WERI-Rb-1 (cell line): ENCODE measurements at places on chromosomes 13 and 19.

DNA sequence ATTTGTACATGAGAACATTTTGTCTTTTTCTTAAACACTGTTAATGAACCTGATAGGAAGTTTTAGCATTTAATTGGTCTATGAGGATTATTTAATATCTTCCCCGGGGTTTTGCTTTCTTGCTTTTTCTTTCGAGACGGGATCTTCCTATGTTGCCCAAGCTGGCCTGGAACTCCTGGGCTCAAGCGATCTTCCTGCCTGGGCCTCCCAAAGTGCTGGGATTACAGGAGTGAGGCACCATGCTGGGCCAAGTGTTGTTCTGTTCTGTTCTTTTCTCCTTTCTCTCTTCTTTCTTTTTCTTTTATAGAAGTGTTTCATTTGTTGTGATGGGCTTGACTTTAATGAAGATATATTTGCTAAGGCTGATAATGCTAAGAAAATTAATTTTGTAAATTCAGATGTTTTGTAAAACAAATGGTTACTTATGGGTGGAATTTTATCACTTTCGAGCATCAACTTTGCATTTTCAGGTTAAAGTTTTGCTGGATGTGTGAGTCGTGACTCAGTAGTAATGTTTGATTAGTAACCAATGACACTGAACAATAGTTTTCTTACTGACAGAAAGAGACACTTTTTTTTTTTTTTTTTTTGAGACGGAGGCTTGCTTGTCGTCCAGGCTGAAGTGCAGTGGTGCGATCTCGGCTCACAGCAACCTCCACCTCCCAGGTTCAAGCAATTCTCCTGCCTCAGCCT is 2.2 kb downstream of the PAN3 start:
- peak; percentile 26 for DNase-seq

DNA sequence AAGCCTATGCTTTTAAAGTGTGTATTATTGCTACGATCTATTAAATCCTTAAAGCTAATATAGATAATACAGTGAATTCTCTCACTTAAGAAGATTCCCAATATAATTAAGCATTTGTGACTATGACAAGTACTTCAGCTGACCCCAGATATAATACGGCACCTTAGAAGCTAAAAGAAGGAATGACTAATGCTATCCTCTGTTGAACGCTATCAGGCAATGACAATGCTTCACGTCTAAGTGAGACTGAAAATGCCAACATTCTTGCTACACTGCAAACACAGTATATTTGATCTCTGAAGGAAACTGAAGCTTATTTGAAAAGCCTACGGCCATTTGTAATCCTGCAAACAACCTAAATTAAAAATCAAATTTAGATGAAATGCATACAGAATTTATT is 19.7 kb downstream of the VWA8 start:
- DNase-seq, result no peak

GRCh38 chr19:35144600-35145436 is 1.8 kb downstream of the FXYD7 start:
- peak; percentile 21 for DNase-seq

- DNase-seq, result no peak
These were observed 12.9 kb upstream of the IGFL1 start for GRCh38 chr19:46216612-46217011.

DNA sequence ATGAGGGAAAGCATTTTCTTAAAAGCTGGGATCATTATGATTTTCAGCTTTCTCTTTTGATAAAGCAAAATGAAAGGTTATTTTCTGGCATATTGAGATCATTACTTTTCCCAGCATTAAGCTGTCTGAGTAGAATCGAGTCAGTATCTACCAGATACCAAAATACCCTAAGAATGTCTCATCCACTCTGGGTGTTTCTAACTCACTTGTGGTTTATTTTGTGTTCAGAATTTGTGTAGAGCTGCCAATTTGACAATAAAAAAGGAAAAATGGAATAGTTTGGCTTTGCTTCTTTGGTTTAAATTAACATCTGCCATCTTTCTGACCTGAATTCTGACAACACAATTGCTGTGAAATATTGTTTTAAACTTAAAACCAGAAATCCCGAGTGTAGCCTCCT is 438.7 kb upstream of the ARGLU1 start:
- no peak for DNase-seq
